Fibroblast of lung (primary cell): ENCODE measurements at places on chromosomes 3 and 15.

- DNase-seq = no peak
Observed at GRCh38 chr15:94259121-94259751, 27.9 kb downstream of the MCTP2 start.

GRCh38 chr3:160018959-160019358 lies 30.3 kb downstream of the IL12A start:
- DNase-seq = no peak

DNA sequence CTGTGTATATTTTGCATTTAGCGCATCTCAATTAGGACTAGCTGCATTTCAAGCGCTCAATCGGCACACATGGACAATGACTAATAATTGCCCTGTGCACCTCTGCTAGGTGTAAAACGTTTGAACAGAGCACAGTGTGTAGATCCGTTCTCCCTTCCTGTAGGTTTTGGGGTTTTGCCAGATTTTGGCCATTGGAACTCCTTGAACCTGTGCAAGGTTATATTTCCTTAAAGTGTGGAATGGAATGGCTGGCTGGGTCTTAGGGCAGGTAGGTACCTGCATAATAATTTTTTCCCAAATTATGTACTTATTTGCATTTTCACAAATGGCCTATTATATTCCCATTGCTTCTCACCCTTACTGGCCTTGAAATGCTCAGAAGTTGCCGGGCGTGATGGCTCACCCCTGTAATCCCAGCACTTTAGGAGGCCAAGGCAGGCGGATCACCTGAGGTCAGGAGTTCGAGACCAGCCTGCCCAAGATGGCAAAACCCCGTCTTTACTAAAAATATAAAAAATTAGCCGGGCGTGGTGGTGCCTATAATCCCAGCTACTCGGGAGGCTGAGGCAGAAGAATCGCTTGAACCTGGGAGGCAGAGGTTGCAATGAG lies 777 bp downstream of the RNU5B-1 start:
- DNase-seq = no peak

GRCh38 chr3:124372775-124373174 lies 357.5 kb upstream of the UMPS start:
- DNase-seq = peak; percentile 22

- DNase-seq = no peak
Observed at GRCh38 chr3:178137831-178138230, 398.4 kb upstream of the KCNMB2 start.

- peak; percentile 11 for DNase-seq
Observed at GRCh38 chr15:60649845-60650548, 171.1 kb upstream of the ICE2 start.

- DNase-seq = no peak
Observed at GRCh38 chr15:41554343-41554742, 4.7 kb upstream of the TYRO3 start.
